ENCODE measurements at places on chromosomes 2 and 18.
A peak's percentile ranks its signal among the peaks of the same experiment; 100 is the strongest.

DNA sequence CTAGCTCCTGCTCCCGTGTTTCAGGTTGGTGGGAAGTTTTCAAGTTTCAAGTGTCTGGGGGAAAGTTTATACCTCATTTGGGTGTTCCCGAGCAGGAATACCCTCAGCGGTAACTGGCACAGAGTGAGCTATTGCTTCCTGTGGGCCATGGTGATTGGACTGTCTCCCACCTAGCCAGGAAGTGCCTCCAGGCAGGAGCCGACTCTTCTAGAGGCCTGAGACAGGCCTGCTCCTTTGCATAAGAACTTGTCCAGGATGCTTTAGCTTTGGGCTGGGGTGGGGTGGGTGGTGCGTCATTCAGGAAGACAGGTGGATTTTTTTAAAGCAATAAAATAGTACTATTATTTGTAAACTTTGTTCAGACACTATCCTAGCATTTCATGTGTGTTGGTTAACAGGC is 23.5 kb upstream of the DNMT3A start:
- no peak for DNase-seq

DNA sequence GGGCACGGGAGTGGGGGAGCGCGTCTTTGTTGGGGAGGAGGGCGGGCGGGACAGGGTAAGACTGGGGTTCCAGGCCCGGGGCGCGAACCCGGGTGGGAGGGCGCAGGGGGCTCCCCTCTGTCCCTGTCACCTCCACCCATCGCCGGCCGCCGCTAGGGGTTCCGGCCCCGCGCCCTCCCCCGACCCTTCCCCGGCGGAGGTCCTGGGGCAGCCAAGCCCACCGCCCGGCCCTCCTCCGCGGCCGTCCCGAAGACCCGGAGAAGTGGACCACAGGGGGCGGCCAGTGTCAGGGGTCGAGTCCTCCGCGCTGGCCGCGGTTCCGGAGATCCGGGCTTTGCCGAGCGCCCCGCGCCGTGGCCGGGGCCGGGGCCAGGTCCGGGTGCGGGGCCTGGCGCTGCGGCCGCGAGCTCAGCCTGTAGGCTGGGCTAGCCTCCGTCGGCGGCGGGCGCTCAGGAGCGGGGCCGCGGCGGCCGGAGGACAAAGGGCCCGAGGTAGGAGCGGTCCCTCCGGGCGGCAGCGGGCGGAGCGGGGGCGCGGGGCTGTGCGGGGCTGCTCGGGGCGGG is 16.6 kb upstream of the E2F6 start:
- no peak for DNase-seq

DNA sequence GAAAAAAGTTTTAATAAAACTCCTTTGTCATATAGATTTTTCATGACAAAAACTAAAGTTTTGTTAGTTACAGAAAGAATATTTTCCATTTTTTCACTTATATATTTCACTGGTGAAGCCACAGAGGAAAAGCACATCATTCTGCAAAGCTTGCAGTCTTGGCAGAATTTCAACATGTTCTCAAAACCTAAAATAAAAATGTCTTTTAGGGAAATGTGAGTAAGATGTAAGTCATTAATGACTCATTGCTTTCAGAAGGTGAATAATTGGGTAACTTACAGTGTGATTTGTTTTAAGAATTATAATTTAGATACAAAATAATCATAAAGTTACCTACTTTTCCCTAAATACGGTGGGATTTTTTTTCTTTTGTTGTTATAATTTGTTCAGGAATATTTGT is 43.4 kb upstream of the TNFRSF11A start:
- peak; percentile 91 for DNase-seq

DNA sequence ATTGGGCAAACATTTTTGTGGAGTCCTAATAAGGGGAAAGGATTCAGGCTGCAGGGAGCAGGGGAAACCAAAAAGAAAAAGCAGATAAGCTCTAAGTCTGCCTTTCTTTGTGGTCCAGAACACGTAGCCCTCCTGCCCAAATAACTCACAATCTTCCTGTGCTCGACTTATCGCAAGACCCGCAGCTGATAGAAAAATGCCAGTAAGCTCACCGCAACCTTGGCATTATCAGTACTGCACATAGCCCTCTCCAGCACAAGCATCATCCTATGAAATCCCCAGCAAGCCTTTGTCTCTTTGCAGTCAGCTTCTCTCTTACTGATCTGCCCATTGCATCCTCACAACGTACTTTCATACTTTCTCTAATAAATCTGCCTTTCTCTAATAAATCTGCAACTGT is 202.4 kb upstream of the HNRNPA3 start:
- no peak for DNase-seq

Measured in fibroblast of skin of right quadriceps (primary cell).